NCI-H345 (cell line): ENCODE measurements at places on chromosomes 7 and 10.

- DNase-seq = no peak
Observed at GRCh38 chr7:32026083-32026425, 44.2 kb downstream of the PDE1C start.

DNA sequence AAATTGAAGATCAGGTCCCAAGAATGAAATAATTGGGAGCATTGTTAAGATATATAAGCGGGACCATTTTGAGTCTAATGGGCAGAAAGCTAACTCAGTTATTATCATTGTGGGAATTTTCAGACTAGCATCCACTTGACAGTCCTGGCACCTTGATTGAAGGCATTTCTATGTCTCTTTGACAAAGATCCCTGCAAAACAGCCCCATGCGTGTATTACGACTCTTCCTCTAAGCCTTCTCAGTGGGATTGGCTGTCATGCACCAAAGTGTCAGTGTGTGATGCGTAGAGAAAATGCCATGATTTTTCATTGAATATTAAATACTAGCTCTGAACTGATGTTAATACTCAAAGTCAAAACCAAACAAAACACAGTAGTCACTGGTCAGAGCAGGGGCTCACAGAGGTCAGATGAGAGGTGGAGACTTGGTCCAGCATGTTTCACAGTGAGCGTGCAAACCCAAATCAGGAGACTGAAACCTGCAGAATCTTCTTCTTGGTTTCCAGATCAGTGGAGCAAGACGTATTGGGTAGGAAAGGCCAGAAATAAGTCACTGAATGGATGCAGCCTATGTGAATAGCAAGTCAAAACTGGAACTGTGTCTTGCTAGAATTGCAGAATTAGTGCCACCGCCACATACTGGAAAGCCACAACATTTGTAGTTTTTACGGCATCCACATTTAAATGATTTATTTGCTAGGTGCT lies 303.6 kb upstream of the AKR1E2 start:
- DNase-seq = no peak

DNA sequence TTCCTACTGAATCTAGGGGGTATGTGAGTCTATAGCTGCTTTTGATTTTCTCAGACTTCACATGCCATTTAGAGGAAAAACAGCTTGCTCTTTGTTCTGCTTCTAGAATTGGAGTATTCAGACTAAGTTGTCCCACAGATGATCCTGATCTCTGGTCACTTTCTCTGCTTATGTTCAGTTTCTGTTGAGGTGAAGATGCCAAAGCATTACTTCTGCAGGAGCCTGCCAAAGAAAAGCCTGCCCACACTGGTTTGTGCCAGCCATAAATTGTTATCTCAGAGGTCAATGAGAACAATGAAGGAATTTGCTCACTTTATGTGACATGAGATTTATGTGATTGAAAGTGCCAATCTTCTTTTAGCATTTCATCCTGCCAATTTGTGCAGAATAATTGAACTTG lies 163.6 kb downstream of the CDK14 start:
- DNase-seq = no peak

DNA sequence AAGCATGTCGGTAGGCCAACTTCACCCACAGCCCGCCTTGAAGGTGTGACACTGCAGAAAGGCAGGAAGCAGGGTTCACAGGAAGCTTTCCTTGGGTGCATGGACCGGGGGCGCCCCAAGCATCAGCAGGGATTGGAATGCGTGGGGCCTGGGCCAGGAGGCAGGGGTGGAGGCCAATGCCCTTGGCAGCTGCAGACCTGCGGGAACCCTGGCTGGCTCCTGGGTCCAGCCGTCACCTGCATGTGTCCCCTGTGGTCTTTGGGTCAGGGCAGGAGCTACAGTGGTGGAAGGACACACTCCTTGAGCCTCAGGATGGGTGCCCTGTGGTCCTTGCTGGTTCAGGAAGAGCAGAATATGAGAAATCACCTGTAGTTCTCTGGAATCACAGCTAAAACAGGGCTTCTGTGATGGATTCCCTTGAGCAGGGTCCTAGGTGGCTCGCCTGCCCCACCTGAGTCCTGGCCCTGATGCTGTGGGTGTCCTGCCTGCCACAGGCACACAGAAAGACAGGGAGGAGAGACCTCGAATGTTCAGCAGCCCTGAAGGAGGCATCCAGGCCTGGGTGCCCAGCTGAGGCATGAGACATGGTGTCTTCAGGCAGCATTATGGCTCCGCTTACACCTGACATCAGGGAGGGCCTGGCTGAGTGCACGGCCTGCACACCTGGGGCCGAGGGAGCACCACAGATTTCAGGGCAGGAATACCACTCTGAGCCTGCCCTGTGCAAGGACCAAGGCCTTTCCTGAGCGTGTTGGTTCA lies 15.1 kb downstream of the ANTXRL start:
- no peak for DNase-seq

GRCh38 chr7:4066626-4067475 lies 615.2 kb upstream of the FOXK1 start:
- DNase-seq = no peak

DNA sequence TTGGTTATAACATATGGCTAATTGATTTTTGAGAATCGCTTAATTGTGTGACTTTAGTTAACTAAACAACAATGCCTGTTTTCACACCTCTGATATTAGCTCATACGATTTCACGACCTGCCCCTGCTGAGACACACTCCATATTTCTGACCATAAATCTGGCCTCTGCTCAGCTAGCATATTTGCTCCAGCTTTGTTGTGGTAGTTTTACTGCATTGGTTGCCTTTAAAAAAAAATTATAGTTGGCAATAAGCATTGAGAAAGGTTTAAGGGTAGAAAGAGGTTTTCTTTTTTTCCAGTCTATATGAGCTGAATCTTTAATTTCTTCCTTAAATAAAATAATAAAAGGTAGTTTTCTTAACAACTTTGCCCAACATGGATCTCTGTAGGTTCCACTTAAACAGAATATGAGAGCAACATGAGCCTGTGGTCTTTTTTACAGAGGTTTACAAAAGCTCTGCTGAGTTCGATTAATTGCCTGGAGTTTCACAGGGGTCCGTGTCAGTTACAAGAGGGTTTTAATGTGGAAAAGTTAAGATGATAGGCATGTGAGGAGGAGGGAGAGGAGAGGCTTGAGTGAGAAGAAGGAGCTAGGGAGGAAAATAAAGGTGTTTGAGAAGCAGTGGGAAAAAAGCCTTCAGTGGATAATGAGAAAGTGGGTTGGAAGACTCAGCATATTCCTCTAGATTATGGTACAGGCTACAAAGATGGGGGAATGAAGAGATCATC lies 318.2 kb downstream of the CXCL12 start:
- DNase-seq = no peak

DNA sequence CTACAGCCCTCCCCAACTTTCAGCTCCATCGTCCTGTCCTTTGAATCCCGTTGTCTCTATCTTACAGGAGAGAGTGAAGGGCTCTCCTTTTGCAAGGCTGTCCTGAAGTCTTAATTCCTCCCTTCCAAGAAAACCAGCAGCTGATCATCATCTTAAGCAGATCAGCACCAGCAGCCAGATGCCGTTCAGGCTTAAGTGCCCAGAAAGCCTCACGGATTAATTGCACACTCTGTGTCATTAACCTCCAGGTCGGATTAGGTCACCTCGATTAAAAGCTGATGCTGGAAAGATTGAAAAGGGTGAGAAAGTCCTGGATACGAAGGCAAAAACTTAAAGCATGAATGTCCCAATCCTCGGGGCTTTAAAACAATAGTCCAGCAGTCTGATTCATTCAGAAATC lies 24.8 kb upstream of the ADARB2 start:
- DNase-seq = no peak

- no peak for DNase-seq
Observed at GRCh38 chr10:51747216-51747615, 47.8 kb upstream of the CSTF2T start.

GRCh38 chr10:69057261-69057950 lies 30.5 kb upstream of the SRGN start:
- no peak for DNase-seq

GRCh38 chr7:123367484-123368122 lies 166.8 kb downstream of the IQUB start:
- no peak for DNase-seq

DNA sequence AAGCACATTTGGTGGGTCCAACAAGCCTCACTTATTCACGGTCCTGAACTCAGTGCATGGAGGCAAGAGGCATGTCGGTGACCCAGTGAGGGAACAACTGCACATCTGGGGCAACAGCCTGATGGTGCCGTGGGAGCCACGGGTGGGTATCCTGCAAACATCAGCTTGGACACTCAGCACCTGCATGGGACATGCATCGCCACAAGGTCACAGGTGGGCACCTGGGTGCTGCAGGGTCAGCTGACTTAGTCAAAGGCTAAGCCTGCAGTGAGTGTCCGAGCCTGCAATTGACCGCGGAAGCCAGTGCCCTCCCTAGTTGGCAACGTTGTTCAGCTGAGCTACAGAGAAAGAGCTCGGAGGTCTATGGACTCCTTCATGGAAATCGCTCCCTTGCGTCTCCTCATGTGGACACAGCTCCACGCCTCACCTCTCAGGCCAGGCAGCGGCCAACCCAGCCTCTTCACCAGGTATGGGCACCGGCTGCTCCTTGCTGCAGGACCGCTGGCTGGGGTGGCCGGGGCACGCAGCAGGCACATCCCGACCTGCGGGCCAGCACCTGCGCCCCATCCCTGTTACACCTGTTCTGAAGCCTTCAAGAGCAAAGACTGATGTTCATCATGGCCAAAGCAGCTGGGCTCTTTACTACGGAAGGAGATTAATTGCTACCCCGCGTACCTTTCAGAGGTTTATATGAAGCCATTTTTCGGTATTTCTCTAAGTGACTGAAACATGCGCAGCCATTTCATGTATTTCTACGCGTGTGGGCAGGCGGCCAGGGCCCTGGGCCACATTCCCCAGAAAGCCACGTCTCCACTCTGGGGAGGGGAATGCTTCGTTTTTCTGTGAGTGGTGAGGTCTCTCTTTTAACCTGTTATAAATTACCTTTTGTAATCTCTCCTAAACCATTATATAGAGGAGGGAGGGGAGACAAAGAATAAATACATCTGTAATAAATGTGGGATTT lies 380.7 kb downstream of the DNAJB6 start:
- no peak for DNase-seq

DNA sequence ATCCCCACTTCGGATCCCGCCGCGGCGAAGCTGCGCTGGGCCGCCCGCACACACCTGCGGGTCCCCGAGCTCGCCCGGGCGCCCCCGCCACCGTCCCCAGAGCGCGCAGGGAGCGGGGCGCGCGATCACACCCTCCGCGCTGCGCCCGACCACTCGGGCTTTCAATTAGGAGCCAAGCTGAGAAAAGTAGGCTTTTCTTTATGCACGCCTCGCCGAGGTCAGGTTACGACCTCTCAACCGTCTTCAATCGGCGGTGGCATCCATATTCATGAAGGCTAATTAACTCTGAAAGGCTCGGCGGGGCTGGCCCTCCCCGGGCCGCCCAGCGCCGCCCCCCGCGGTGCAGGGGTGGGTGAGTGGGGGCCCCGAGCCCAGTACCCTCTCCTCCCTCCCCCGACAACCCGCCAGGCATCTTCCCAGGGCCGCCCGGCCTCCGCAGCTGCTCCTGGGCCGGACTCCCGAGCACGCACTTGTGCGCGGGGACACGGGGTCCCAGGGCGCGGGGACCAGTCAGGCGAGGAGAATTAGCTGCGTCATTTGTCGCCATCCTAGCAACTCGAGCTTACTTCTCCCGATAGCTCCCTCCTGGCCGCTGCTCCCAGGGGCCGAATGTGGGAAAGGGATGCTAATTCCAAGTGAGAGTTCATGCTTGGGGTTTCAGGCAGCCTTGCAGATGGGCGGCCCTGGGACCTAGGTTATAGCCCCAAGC lies 155.5 kb upstream of the LYZL2 start:
- DNase-seq = peak; percentile 55

DNA sequence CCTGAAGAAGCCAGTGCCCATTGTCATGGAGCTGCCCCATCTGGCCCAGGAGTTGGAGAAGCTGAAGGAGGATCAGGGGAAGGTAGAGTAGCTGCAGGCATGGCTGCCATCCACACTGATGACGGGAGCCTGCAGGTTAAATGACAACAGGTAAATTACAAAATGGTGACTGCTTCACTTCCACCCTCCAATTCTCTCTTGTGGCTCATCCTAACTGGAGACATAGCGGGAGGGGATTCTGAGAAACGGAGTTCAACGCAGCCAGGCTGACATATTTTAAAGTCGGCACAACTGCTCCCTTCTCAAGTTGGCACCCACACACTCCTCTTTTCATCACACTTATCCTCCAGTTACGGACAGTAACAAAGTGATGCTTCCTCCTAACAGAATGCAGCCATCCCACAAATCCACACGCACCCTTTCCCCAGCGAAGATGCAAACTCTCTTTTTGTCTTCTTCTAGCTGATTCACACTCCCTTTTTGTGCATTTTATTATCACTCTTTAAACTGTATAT lies 103.0 kb downstream of the SLC37A3 start:
- DNase-seq = no peak

- no peak for DNase-seq
Observed at GRCh38 chr10:34255035-34255434, 560.1 kb downstream of the PARD3 start.

DNA sequence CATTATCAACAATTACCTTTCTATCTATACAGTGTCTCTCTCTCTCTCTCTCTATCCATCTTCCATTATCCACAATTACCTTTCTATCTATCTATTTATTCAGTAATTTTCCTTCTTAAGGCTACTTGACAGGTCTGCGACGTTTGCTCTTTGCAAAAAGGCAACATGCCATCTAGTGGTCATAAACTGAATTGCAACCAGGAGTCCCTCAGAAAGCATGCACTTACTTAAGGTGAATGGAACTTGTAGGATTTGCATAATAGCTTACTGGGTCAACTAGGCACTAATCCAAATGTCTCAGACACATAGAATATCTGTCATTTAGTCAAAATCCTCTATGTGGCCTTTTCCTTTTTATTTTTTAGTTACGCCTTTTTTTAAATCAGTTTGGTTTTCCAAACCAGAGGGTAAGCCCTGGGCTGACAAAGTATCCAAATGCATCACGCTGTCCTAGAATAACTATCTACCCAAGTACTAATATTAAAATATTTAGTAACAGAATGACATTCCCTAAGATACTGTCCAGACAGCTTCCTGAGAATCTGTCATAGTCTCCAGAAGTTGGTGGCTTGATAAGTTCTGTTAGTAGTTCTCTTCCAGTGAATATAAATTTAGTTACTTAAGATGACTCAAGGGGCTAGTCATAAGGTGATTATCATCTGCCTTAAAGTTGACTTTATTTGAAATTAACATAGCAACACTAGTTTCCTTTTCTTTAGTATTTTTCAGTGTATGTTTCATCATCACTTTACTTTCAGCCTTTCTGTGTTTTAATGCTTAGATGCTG lies 208.3 kb downstream of the PPP1R3A start:
- peak; percentile 81 for DNase-seq

DNA sequence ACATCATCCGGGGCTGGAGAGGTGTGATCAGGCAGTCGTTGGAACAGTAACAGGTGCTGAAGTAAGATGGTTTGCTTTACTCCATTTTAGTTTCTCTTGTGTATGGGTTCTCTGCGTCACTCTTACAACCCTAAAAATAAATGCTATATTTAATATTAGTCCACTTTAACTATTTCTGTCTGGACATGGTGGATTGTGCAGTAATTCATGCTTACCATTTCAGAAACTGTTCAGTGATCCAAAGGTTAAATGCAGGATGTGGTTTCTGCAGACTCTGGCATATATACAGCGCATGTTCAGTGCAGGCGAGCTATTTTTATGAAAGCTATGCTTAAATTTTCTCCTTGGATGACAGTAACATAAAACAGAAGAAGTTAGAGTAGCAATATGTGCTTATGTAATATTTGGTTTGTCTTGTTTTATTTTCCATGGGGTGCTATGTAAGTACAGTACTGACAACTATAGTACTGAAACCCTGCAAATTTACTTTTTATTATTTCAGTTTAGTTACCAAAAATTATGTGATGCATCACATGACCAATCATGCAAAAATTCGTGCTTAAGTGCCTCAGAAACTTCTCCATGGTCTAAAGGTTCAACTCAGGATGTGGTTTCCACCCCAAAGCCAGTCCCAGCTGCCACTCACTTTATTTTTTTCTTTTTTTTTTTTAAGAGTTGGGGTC lies 46.6 kb upstream of the GRID1 start:
- no peak for DNase-seq
